ENCODE measurements at places on chromosomes 6 and 20. TPM values are rescaled to one million over a fixed set of nuclear protein-coding genes. Genes with fewer than 3 reads are reported as not detected.

GRCh38 chr6:166615059-166615770, 11.8 kb downstream of the RPS6KA2 start:
- ATAC-seq: peak; percentile 44

DNA sequence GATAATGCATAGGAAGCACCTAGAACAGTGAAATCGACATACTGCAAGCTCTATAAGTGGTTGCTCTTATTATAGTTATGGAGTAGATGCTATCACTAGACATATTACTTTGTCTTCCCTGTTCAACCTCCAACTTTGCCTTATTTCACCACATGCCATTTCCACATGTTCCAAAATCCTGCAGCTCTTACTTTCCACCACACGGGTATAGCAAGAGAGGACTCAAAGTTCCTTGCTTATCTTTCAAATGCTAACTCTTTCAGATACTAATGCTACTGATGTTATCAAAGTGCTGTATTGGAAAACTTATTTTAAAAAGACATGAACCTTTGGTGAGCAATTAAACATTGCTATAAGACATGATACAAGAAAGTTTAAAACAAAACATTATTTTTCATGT, 1130.1 kb downstream of the HACE1 start:
- no peak for ATAC-seq

DNA sequence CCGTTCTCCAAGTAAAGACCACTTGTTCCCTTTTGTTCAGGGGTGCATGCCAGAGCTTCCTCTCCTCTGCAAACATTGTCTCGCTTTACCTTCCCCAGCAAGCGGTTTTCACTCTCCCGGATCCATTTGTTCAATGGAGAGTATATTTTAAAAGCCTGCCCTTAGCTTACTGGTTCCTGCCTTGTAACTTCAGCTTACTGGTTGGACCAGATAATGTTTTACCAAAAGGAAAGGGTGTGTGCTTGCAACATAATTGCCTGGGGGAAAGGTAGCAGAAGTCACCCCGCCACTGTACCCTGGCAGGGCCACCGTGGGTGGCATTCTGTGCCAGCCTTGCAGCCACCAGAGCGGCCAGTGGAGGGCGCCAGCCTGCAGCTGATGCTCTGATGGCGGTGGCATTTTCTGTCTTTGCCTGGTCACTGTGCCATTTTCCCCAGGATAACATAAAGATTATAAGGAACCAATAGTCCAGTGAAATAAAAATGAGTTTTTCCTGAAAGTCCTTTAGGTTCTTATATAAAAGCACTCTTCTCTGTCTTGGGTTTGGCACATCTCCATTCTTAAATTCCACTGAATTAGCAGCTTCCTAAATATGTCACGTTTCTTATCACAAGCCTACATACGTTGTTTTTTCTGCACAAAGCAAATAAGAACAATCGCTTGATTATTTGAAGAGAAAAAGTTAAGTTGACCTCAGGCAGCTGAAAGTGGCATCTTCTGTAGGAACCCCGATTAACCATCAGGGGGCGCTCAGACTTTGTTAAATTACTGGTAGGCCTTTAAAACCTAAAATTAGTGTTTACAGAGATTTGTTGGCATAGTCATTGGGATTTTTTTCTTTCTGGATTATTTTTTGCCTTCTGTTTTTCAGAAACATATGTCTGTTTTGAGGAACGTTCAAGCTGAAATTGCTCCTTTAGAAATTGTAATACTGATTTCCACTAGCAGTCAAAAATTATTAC, 67.4 kb upstream of the XRN2 start:
- peak; percentile 94 for ATAC-seq

DNA sequence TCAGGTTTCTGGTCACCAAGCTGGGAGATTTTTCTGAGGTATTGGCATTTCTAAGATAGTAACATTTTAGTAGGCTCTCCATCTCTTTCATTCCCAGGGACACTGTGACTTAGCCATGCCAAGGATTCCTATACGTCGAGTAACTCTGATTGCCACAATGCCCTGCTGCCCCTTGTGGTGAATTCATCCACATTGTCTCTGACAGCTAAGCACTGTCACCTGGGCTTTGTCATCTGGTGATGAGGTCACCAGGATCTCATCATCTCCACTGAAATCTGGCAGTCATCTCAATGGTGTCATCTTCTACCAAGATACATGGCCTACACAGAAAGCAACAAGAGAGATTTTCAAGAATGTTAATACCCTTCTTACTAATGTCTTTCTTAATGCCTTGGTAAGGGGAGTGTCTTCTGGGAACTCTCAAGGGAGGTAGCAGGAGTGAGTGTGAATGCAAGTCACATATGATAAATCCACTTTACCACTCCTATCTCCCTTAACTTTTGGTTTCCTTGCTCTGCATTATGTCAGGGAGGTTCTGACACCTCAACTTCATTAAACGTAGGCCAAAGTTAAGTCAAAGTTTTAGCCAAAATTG, 246.7 kb downstream of the CD109 start:
- ATAC-seq: peak; percentile 42

- ATAC-seq: no peak
These were observed 27.4 kb downstream of the TRAM2 start for GRCh38 chr6:52549428-52549827.

GRCh38 chr6:167825332-167826229, 1.1 kb upstream of the AFDN start:
- peak; percentile 81 for ATAC-seq

GRCh38 chr6:129492260-129492659, 217.7 kb downstream of the ARHGAP18 start:
- no peak for ATAC-seq

GRCh38 chr6:8707956-8708772, 272.8 kb upstream of the SLC35B3 start:
- ATAC-seq: peak; percentile 96

DNA sequence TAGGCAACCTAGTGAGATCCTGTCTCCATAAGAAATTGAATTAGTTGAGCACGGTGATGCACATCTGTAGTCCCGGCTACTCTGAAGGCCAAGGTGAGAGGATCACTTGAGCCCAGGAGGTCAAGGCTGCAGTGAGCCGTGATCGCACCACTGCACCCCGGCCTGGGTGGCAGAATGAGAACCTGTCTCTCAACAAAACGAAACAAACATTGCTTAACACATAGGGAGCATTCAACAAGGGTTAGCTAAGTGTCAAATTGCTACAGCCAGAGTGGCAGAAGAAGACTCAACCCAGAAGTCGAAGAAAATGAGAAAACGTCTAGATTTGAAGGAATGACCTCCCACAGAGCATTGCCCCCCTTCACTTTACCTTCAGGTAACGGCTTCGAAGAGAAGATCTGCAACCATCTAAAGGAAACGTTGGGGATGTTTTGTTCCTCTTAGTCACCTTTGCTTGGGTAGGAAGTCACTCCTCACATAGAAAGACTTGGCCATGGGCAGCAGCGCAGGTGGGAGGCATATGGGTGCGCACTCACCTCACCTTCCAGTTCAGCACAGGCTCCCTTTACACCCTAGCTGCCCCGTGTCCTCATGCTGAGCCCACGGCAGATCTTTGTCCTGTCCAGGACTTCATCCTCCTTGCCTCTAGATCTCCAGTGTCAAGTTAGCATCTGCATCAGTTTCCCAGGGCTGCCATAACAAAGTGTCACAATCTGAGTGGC, 63.7 kb upstream of the SHLD1 start:
- ATAC-seq: no peak

DNA sequence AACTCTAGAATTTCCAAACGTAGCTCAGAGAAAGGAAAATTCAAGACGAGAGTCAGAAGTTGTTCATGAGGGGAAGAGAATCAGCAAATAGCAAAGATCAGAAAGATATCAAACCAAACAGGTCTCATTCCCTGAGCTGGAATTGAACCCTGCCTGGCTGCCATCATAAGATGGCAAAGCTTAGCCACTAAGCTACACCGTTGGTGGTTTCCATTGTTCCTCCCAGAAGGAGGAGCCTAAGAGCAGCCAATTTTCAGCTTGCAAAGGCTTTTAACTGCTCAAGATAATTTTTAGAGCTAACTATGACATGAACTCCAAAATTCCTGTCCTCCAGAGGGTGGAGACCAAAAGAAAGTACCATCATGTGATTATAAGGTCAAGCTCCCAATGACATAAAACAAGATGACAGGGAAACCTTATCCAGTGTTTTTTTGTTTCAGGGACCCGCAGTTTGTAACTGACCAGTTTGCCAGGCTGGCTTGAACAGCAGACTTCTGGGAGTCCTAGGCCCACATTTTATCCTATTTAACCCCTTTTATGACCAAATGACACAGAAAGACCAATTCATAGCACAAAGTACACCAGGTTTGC, 55.9 kb downstream of the COL11A2 start:
- ATAC-seq: no peak

The GSTA3 gene
- not detected for total RNA-seq

The SNAP25 gene
- total RNA-seq: 0.08 TPM

The RRAGD gene
- 40.4 TPM for total RNA-seq

The RAD21L1 gene
- not detected for total RNA-seq

The BHLHE23 gene
- total RNA-seq: not detected

The IL17A gene
- total RNA-seq: not detected

Data from esophagus mucosa (tissue), 1 donor.